ENCODE measurements at places on chromosomes 4 and X.

DNA sequence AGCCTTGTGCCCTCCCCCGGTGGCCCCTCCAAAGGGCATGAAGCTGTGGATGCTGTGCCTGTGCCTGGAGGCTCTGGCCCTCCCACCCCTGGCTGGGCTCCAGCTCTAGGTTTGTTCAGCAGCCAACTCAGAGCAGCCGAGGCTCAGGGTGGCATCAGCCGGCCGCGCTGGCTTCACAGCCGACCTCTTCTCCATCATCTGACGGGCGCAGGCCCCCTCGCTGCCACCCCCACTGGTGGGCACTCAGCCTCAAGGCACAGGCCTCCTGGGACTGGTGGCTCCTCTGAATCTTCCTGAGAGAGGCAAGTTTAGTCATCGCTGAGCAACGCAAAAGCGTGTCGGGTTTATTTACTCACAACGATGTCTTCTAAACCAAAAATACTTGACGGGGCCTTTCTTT lies 46.0 kb downstream of the PCGF3 start:
- peak; percentile 46 for DNase-seq

DNA sequence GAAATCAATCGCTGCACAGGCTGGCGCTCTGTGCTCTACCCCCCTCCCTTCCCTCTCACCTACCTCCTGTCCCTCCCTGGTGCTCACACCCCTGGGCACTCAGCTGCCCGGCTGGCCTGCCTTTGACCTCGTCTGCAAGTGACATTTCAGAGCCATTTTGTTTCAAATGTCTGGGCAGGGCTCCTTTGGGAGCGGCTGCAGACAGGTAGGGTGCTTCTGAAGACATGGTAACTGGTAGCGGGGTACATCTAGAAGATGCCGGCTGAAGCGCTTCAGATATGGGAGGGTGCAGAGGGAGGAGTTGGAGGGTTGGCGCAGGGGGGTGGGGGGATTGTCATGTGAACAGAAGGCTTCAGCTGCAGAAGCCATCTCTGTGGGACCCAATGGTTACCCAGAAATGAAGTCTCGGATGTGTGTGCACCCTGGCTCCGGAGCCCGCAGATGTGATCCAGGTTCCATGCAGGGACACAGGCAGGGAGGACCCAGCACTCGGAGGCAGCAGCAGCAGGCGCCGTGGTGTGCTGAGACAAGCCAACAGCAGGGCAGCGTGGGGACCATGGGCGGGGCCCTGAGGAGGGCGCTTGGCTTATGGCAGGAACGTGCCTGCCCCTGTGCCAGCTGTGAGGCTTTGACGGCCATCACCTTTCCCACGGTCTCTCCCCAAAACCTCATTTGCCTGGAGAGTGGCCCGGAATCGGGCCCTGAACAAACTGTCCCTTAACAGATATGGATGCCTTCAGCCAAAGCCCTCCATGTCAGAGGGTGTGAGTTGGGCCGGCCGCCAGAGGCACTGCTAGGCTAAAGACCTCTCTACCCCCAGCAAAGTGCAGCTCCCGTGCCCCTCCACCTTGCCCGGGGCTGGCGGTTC lies 7.6 kb upstream of the DUSP9 start:
- no peak for DNase-seq

DNA sequence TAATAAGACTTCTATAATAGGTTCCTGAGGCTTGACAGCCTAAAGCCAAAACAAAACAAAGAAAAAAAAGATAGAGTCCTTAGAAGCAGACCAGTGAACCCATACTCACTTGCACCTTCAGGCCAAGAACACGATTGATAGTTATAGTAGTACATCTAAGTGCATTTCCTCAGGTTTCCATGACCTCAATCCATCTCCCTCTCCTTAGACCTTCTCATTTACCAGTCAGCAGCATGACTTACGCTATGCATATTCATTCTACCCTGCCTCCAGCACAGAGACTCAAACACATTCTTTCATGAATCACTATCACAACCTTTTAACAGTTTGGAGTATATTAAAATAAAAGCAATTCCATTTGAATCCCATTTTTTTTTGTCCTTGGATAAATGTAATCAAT lies 855.6 kb downstream of the CCSER1 start:
- DNase-seq, result no peak

- peak; percentile 4 for DNase-seq
These were observed 14.5 kb upstream of the DACH2 start for GRCh38 chrX:86133761-86134160.

- DNase-seq, result peak; percentile 12
These were observed 981.0 kb upstream of the HS3ST1 start for GRCh38 chr4:12409507-12410190.

DNA sequence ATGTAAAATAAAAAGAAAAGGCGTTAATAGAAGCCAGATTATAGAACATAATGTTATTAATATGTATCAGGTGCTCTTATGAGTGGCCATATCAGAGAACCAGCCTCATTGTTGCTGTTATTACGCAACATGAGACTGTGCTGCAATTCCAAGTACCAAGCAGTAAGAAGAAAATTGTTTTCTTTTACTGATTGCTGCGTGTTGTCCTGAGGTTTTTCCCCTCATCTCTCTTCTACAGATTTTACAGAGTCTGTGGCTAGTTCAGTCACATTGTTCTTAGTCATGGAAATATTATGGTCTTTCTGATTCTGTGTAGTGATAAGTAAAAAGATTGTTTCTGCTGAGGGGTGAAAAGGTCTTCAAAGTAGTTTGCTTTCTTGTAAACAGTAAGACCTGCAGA lies 55.9 kb downstream of the NPNT start:
- DNase-seq, result no peak

DNA sequence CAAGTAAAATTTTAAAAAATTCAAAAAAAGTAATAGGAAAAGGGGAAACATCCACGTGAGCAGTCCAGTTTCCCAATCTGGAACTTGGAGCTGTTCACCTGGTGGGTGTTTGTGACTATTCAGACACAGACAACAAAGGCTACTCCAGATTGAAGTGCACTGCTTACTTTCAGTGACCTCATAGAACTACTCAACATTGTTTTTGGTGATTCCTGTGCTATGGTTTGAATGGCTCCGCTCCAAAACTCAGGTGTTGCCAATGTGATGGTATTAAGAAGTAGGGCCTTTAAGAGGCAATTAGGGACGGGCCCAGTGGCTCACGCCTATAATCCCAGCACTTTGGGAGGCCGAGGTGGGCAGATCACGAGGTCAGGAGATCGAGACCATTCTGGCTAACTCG lies 22.1 kb downstream of the SH3RF1 start:
- DNase-seq, result no peak

Data from pons (tissue), 1 donor.